ENCODE measurements at places on chromosomes 13 and 19.

DNA sequence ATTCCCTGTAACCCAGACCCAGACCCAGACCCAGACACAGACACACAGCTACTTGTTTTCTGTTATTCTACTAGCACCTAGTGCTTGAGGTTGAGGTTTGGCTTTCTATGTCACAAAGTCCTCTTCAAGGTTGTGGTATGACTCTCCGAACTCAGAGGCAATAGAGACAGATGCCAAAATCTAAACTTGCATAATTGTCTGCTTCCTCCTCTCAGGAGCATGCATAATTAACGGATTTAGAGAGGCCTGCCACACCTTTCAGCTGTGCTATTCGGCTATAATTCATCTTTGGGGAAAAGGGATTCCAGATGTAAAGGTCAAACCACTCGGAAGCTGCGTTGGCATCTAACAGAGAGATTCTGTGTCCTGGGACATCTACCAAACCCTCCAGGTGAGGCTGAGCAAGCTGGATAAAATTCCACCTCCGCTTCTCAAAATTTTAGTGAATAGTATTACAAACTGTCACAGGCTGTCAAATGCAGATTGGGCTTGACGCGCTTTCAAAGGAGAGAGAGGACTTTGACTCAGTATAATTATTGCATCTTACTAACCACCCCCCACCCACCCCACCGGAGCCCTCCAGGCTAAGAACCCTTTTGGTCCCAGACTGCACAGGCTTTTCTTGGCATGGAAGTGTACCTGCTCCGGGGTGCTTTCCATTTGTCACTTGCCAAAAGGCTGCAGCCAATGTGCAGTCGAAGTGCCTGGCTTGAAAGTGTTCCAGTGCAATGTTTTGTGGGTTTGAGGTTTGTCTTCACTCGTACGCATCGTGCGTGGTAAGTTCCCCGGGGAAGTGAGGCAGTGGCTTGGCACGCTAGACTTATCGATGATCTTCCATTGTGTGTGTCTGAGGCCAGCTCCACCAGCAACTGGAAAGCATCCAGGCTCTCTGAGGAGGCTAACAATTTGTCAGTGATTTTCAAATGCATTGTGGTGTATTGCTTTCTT, 194.1 kb downstream of the TDRD3 start:
- no peak for DNase-seq

- no peak for DNase-seq
These were observed 3.7 kb upstream of the ACP7 start for GRCh38 chr19:39080431-39080830.

GRCh38 chr13:36130552-36131221, 495 bp downstream of the DCLK1 start:
- no peak for DNase-seq

GRCh38 chr13:84366506-84366905, 484.2 kb upstream of the SLITRK1 start:
- no peak for DNase-seq

DNA sequence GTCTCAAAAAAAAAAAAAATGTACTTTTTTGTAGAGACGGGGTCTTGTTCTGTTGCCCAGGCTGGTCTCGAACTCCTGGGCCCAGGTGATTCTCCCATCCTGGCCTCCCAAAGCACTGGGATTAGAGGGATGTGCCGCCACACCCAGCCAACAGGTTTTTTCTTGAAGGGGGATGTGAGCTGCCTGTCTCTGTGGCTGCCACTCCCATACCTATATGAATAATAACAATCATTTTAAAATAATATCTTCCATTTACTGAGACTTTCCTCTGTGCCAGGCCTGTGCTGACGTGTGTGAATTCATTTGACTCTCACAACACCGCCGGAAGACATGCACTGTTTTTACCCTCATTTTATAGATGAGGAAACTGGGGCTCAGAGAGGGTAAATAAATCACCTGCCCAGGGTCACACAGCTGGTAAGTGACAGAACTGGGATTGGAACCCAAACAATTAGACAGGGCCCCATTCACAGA, 7.2 kb upstream of the BCL3 start:
- no peak for DNase-seq

- DNase-seq: no peak
These were observed 279.8 kb downstream of the DCLK1 start for GRCh38 chr13:35851356-35851755.

DNA sequence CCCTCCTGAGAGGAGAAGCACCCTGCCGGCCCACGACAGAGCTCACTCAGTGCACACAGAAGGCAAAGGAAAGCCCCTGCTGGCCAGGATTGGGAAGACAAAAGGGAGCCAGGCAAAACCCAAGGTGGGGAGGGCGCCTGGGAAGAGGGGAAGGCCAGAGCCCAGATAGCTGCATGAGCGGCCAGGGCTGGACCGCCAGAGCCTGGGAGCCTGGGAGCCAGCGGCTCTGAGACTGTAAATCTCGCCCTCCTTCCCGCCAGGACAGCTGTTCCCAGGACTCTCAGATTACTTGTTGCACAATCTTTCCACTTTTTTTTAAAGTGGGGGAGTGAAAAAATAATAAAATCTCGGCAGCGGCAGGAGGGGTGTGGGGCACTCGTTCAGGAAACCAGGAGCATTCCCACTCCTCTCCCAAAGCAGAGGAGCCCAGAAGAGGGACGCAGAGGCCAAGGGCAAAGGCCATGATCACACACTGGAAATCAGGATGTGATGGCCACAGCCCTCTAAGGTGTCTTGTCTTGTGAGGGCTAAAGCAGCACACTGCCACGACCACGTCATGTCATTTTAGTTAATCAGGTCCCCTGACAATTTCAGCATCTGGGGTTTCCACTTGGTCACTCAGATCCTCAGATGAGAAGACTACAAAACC, 19.6 kb upstream of the EPHX3 start:
- DNase-seq: no peak

- no peak for DNase-seq
These were observed 72.8 kb upstream of the PCDH8 start for GRCh38 chr13:52921194-52921593.

DNA sequence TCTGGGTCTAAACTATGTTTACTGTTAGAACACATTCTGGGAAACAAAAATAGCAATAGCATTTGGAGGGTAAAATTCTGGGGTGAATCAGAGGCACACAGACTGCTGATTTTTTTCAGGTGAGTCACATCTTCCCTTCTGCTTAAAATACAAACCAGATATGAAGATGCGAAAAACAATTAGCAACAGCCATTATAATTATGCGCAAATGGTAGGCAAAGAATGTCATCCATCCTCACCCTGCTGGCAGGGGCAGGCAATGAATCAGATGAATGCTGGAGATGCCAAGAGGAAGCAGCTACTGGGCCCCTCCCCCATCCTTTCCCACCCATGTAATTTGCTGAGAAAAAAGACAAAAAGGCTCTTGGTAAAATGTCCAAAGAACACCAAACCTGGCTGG, 282.9 kb downstream of the KLF5 start:
- no peak for DNase-seq

DNA sequence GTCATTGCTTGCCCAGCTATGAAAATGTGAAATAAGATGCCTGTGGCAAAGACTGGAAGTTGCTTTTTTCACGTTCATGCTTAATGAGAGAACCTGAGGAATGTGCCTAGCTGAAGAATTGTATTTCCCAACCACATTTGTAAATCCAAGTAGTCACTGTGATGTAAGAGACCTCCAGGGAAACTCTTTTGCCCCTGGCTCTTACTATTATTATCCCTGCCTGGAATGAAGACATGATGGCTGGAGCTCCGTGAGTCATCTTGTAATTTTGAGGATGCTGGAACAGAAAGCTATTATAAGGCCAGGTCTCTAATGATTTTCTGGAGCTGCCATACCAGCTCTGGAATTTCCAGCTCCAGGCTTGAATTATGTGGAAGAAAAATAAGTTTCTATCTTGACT, 894.3 kb downstream of the DIAPH3 start:
- DNase-seq: no peak

DNA sequence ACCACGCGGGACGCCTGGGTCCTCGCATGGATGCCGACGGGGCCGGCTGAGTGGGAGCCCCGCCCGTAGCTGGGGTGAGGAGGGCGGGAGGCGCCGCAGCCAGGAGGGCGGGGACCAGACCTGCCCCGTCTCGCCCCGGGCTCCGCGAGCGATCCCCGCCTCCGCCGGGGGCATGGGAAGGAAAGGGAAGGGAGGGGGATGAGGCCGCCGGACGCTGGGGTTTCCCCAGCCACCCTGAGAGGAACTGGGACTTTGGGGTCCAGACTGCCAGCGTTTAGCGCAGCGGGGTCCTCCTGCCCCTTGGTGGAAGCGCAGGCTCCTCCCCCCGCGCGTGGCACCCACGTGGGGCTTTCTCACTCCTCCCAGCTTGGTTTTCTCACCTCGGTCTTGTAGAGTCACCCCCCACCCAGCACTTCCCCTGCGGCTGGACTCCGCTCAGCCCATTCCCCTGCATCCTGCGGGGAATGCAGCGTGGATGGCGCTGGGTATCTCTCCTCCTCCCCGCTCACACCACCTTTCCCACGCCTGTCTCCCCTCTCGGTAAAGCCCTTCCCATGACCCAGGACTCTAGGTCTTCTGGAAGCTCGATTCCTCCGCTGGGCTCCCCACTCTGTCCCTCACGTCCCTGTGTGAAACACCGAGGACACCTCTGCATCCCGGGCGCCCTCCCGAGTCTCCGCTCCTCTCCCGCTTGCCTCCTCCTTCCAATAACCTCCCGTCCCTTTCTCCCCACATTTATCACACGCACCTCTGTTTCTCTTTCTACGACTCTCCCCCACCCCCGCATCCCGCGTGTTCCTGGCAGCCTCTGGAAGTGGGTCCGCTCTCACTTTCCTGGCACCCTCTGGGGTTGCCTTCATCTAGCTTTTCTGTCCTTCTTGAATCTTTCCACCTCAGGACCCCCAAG, 2.1 kb downstream of the TGFB1 start:
- DNase-seq: peak; percentile 83

DNA sequence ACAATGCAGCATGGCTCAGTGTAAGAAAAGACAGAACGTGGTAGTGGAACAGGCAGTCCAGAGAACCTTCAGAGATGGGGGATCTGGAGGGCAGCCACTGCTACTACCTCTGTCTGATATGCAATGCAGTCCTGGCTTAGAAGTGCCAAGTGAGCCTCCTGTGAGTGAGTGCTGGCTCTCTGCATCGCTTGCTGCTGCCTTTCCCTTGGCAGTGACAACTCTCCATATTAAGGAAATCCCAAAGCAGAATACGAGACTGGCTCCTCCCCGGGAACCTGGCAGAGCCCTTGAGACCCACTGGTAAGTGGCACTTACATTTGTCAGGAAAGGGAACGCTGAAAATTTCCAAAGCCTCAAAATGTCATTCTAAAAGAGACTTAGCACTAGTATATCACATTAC, 7.5 kb downstream of the DOCK9 start:
- DNase-seq: no peak

- no peak for DNase-seq
These were observed 62.4 kb downstream of the ATP11A start for GRCh38 chr13:112752211-112752610.

DNA sequence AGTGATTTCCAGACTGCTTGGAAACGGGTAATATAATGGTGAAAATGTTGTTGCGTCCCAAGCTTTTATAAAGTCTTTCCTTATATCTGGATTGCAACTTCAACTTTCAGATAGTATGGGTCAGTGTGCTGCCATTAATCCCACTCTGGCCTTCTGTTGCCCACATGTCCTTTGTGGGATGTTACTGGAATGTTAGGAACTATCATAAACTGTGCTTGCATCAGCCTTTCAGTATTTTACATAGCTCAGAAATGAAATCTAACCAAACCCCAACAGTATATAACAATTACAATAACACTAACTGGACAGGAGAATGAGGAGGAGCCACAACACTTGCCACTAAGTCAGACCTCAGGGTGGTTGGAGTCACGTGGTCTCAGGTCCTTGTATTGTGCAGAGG, 78.9 kb downstream of the LNX2 start:
- DNase-seq: no peak

GRCh38 chr13:113764793-113765563, 6.0 kb downstream of the TMEM255B start:
- DNase-seq: no peak

DNA sequence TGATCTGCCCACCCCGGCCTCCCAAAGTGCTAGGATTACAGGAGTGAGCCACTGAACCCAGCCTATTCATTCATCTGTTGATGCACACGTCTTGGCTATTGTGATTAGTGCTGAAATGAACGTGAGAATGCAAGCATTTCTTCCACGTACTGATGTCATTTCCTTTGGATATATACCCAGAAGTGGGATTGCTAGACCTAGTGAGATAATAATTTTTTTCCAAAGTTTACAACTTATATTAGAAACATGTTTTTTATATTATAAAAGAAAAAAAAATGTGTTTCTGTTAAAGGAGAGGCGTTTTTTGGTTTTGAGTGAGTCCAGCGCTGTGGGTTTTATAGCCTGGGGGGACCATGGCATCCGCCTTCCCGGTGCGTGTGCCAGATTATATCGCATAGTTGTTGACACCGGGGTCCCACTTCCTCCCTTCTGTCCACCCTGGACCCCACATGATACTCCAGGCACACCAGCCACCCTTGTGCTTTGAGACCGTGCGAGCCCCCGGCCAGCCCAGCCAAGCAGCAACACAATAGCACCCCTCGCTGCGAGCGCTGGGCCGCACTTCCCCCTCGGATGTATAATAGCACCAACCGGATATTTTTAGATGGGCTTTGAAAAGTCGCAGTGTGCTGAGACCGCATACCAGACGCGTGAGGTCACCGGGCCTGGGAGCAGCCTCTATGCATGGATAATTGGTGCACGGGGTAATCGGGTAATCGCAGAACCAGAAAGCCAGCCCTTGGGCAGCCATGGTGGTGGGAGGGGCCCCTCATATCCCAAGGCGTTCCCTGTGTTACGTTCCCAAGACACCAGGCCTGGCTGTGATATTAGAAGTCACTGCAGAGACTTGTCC, 59.6 kb downstream of the MYO9B start:
- DNase-seq: peak; percentile 9

GRCh38 chr19:51166846-51167490, 24.9 kb downstream of the SIGLEC7 start:
- peak; percentile 23 for DNase-seq

DNA sequence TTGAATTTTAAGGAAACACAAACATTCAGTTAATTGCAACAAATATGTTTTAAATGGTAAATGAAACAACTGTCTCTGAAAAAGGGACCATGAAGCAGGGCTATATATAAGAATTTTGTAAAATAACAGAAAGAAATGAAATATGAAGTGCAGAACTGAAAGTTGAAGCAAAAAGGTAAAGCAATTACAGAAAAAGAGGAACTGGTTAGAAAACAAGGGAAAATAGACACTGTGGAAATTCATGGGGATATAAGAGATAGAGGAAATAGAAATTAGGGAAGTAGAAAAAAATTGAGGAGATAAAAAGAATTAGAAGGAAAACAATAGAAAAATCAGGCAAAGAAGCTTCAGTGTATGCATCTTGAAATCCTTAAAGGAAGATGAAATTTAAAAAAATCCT, 40.0 kb upstream of the TDRD3 start:
- no peak for DNase-seq

GRCh38 chr13:23660249-23660648, 90.0 kb downstream of the TNFRSF19 start:
- no peak for DNase-seq

DNA sequence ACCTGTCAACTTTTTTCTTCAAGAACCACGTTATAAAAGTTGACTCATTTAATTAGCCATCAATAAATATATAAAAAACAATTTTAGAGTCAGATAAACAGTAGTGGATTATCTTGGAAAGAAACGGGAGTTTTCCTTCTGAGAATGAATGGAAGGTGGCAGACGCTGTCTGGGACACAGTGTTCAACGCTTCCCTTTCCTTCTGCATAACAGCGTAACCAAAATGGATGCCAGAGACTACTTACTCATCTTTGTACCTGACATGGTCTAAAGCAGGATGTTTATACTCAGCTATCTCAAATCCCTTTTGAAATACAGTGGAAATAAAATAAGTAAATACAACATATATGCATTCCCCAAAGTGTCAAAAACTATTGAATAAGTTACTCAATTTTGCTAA, 195.2 kb downstream of the LHFPL6 start:
- DNase-seq: no peak
